Upper lobe of left lung (tissue), 6 donors: ENCODE measurements at places on chromosomes 3 and 15. TPM values are rescaled to one million over a fixed set of nuclear protein-coding genes. Genes with fewer than 3 reads are reported as not detected.

The SLC6A1 gene
- 0.78 TPM for total RNA-seq

The DLL4 gene
- total RNA-seq: 13.6 TPM

The FBXO40 gene
- total RNA-seq: not detected

The GOLGA8S gene
- total RNA-seq: not detected

The GOLGA6L7 gene
- not detected for total RNA-seq

The UPK1B gene
- total RNA-seq: not detected

The NTRK3 gene
- total RNA-seq: 2.5 TPM

The FILIP1L gene
- 38.2 TPM for total RNA-seq

The PTH1R gene
- 24.5 TPM for total RNA-seq

The WDR5B gene
- 2.0 TPM for total RNA-seq

The PFKFB4 gene
- 7.6 TPM for total RNA-seq

The CAV3 gene
- total RNA-seq: 0.17 TPM

The CEP19 gene
- total RNA-seq: 2.8 TPM

The LRRC31 gene
- total RNA-seq: 1.5 TPM

The SLC9C1 gene
- total RNA-seq: not detected

The RPL14 gene
- total RNA-seq: 283 TPM

The TMEM108 gene
- total RNA-seq: 13.0 TPM

The ZNF148 gene
- total RNA-seq: 27.2 TPM

The GMPS gene
- total RNA-seq: 9.4 TPM

The GAP43 gene
- total RNA-seq: not detected
